Testis (tissue), 5 donors: ENCODE measurements at places on chromosomes 3 and 15. TPM values are rescaled to one million over a fixed set of nuclear protein-coding genes. Genes with fewer than 3 reads are reported as not detected.

DNA sequence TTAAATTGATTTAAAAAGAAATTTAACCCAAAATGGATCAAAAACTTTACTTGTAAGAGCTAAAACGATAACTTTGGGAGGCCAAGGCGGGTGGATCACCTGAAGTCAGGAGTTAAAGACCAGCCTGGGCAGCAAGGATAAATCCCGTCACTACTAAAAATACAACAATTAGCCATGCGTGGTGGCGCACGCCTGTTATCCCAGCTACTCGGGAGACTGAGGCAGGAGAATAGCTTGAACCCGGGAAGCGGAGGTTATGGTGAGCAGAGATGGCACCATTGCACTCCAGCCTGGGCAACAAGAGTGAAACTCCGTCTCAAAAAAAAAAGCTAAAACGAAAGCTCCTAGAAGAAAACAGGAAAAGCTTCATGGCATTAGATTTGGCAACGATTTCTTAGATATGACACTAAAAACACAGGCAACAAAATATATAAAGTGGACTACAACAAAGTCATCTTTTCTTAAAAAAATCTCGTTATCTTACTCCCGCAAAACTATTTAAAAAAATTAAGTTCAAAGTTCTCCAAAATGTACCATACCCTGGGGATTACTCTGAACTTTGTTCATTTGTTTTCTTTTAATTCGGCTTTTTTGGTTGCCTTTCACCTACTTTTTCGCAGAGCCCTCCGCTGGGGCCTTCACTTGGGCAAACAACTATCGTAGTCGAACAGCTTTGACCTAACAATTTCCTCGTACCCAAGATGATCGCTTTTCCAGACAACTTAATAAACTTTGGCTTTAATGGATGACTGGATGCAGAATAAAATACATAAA, 2.9 kb downstream of the HDDC3 start:
- no peak for DNase-seq

DNA sequence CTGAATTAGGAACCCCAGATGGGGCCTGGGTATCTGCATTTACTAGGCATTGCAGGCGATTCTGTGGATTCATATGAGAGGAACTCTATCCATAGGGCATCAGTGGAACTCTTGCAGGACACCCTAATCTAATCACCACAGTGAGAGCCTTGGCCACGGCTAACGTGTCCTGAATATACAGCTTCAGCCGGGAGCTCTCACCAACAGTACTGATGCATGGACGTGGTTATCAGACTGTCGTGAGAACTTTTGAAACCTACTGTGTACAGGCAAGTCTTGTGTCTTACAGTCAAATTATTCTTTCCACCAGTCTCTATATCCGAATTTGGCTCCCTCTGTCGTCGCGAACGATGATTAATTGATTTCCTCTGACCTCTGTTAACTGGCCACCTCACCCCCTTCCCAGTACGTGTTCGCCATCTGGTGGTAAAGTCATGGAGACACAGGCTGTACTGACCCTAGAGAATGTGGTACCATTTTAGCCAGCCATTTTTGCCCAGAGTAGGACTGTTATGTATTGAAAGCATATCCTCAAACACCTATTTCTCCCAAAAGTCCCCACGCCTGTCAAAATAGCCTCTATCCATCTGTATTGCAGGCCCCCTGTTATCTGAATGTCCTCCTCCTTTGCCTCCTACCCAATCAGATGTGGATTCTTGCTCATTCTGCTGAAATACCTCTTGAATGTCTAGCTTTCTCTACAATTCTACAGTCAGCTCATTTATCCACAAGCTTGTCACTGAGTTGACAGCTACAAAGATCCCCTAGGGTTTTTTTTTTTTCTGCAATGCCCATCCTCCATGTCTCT, 39.7 kb downstream of the GLDN start:
- peak; percentile 65 for DNase-seq

- no peak for DNase-seq
These were observed 104.4 kb upstream of the GOLGA6L6 start for GRCh38 chr15:20645956-20646355.

ZPLD1 gene
- total RNA-seq, result 0.74 TPM

DNA sequence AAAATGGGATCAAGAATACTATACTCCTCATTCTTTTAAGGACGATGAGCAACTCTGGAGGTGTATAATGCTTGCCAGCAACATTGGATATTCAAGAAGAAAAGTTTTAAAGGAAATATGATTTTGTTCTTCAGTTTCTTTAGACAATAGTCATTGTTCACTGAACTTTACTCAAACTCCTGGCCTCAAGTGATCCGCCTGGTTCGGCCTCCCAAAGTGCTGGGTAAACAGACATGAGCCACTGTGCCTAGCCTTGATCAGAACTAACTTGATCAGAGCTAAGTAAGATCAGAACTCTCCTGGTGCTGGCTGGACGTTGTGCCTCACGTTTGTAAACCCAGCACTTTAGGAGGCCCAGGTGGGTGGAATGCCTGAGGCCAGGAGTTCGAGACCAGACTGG, 12.6 kb downstream of the EFCAB12 start:
- DNase-seq, result no peak

ITIH1 gene
- 1.8 TPM for total RNA-seq

DNA sequence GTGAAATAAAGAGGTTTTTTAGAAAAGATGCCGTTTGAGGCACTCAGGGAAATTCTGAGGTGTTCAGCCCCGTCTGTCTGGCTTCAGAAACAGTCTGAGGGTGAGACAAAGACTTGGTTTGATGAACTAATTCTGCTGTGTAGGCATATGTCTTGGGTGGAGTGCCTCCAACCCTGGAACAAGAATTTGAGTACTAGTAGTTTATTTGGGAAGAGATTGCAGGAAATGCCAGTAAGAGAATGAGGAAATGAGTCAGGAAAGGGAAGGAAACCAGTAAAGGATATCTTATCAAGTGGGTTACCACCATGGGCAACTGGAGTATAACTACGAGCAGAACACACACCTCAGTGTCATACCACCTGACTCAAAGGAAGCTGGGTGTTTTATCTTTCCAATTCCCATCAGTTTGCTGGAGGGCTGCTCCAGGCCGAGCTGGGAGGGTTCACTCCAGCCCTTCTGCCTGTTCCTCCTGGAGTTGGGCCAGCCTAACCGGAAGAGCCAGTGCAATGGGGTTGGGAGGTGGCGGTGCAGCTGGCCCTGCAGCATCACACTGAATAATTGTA, 75.3 kb downstream of the TGFBR2 start:
- no peak for DNase-seq

GRCh38 chr15:98866511-98866910, 141.1 kb downstream of the PGPEP1L start:
- peak; percentile 52 for DNase-seq

DNA sequence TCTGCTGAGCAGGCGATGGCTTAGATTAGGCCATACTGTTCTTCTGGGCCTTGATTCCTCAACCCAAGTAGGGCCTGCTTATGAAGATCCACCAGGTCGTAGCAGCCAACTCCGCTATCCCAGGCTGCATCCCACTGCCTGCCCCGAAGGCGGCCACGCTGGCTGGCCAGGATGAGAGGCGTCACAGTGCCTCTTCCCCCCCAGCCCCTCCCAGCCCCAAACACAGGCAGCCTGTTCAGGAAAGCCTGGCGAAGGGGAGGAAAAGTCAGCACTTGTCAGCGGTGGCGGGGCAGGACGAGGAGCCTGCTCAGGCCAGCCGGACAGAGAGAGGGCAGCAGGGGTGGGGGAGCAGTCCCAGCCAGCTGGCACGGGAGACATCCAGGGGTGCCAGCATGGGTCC, 11.2 kb downstream of the PTH1R start:
- no peak for DNase-seq

DNA sequence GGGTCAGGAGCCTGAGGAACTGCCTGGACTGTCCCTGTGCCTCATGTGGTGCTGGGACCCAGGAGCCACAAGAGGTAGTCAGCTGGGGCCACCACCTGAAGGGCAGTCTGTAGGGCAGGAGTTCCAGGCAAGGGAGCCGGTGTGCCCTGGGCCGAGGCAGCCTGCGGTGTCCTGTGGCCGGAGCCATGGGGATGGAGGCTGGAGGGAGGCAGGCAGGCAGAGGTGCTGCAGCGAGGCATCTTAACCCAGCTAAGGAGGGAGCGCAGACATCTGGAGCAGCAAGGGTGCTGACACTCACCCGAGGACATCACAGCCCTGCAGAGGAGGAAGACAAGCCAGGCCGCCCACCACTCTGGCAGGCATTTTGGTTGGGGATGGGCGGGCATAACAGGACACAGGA, 77.8 kb downstream of the DNAJB8 start:
- DNase-seq, result no peak

GRCh38 chr3:149784064-149784704, 8.2 kb downstream of the ANKUB1 start:
- DNase-seq, result no peak

DNA sequence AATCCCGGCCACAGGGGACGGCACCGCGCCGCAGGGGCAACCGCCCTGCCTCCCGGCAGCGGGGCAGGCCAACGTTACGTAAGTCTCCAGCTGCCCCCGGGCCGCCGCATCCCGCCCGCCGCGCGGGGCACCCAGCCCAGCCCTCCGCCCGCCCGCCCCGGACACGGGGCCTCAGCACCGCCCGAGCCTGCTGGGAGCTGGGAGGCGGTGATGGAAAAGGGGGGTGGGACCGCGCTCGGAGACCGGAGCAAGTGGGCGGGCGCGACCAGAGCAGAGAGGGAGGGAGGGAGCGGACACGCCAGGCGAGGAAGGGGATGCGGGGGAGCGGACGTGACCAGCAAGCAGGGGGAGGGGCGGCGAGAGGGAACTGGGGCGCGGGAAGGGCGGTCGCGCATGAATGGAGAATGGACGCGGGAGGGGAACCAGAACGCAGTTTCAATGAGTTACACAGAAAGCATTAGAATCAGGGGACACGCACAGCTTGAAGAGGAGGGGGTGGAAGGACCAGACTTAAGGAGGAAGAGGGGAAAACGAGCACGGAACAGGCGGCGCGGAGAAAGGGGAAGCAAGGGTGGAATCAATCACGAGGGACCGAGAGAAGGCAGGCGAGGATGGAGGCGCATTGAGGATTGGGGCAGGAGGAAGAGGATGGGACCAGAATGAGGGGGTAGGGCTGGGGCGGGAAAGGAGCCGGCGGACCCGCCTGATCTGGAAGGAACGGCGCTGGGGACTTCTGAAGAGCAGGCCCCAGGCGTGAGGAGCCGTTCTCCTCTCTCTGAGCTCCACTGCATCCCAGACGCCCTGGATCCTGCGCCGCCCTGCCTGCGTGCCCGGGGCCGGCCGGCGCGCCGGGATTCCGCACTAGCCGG, 559 bp downstream of the PKM start:
- DNase-seq, result peak; percentile 95

DNA sequence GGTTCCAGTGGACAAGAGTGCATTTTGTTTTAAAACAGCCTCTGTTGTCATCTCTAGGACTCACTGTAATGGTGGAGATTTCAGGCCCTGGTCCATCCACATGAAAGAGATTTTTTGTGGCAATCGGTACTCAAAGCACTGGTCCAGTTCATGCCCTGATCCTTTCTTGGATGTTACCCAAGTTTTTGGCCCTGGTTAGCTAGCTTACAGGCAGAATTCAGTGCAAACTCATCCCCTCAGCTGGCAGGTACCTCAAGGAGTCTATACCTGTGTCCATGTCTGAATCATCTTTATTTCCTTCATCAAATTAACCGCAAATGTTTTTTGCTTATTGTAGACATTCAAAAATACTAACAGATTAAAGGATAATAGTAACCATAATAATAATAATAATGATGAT, 13.7 kb upstream of the MEF2A start:
- no peak for DNase-seq

GRCh38 chr3:94301366-94301765, 238.5 kb downstream of the NSUN3 start:
- DNase-seq, result no peak

NEK10 gene
- 29.5 TPM for total RNA-seq

GRCh38 chr3:164360738-164361406, 717.4 kb downstream of the SI start:
- DNase-seq, result no peak

- no peak for DNase-seq
These were observed 96.1 kb downstream of the TOP2B start for GRCh38 chr3:25568525-25569078.

DNA sequence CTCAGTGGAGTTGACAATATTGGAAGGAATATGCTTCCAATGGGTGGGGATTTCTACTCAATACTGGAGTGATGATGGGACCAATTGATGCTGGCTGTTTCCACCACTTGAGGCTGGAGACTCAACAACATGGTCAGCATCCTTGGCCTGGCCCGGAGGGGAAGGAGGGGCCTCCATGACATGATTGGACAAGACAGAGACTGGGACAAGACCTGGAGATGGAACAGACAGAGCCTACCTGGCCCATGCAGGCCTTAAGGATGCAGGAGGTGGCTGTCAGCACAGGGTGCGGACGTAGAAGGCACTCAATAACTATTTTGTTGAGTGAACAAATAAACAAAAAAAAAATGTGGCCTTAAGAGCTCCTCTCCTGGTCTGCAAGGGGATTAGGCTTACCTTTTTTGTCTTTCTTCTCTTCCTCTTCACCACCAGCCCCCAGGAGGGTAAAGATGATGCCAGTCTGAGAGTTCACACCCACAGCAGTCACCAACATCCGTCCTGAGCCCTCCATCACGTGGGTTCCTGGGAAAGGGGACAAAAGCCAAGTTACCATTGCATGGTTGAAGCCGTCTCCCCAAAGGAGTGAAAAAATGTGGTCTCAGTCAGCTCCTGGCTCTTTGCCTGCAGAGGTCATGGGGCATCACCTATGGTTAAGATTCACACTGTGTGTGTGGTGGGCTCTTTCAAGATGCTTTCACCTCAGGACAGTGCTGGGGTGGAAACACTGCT, 67.1 kb upstream of the SEC13 start:
- DNase-seq, result no peak

- no peak for DNase-seq
These were observed 245.8 kb downstream of the STXBP5L start for GRCh38 chr3:121153851-121154250.

DNA sequence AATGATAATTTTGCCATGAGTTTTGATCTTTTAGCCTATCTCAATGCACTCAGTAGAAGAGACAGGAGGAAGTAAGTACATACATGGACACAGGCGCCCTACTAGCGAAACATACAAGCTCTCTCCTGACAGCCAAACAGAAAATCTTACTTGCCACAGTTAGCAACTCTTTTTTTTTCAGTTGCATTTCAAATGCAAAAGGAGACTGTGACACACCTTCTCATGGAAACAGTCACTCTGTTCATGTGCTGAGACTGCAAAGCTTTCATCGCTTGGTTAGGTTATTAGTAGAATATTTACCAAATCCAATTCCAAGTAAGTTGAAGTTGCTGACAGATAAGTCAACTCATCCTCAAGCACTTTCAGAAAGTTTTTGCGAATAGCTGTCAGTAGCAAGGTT, 223.3 kb downstream of the FOXP1 start:
- DNase-seq, result no peak
